ENCODE measurements at places on chromosomes 1 and 21.

GRCh38 chr1:227415115-227415790 lies 97.0 kb upstream of the CDC42BPA start:
- DNase-seq, result no peak

- no peak for DNase-seq
Observed at GRCh38 chr1:109412551-109412950, 13.7 kb downstream of the PSMA5 start.

DNA sequence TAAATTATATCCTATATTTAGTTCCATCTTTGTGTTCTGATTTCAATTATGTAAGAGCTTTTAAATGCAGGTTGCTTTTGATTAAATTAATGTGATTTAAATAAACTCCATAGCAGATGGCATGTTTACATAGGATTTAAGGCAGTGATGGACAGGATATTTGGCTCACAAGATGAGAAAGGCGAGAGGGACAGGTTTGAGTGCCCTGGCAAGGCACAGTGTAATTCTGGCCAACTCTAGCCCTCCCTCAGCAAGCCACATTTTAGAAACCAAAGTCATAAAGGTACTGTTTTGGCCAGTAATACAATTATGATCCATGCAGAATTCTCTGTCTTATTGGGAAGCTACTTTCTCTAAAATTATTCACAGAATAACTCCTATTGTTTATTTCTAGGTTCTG lies 50.6 kb upstream of the C1orf146 start:
- DNase-seq, result no peak

- no peak for DNase-seq
Observed at GRCh38 chr1:28965271-28965870, 51.0 kb downstream of the EPB41 start.

GRCh38 chr1:184272175-184272866 lies 114.5 kb upstream of the C1orf21 start:
- no peak for DNase-seq

DNA sequence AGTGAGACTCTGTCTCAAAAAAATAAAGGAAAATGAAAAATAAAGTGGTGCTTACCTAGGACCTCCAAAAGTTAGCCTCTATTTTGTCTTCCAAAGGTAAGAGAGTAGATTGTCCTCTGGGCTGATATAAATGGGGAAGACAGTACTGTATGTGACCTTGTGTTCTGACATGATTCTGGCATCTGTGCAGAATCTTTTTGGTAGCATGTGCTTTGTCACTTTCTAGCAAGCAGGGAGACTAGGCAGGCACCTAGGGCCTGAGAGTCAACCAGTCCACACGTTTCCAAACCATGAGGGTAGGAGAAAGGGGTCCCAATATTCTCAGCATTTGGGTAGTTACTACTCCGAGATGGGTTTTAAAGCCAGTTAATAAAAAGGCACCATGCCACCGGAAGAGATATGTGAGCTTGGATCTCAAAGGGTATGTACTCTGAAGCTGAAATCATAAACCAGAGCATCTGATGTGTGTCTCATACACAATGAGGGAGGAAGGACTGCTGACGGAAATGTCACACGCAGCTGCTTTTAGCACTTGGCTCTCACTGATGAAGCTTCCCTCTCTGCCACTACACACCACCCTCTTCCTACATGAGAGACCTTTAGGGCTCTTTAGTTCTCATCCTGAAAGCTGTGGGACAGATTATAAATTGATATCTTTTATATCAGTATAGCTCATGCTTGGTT lies 27.0 kb upstream of the SLC16A1 start:
- no peak for DNase-seq

GRCh38 chr1:33348676-33349080 lies 27.8 kb upstream of the A3GALT2 start:
- DNase-seq, result no peak

DNA sequence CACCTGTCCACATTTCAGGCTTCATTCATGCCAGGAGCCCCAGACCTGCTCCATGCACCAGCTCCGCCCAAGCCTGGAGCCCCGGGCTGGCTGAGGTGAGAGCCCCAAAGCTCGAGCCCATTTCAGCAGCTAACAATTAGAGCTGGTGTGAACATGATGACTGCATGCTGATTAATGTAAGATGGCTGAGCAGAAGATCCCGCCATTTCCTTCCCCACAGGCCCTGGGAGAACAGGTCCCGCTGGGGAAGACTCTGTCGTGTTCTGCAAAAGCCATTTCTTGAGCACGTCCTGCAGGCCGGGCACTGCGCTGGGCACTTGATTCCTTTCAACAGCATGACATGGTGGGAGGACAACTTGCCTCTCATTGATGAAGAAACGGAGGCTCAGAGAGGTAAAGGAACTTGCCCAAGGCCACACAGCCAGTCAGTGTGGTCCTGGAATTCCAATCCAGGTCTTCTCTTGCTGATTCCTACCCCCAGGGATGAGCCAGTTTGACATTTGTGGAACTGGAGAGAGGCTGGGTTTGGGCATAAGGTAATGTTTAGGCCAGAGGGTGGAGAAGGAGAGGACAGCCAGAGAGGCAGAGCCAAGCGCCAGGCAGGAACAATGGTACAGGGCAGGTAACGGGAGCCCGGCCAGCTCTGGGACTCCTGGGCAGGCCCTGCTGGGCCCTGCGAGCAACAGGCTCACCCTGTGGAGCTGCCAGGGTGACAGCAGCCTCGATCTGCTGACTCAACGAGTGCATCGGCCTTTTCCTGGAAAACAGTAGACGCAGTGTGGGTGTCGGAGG lies 28.1 kb upstream of the EPHA2 start:
- DNase-seq, result no peak

DNA sequence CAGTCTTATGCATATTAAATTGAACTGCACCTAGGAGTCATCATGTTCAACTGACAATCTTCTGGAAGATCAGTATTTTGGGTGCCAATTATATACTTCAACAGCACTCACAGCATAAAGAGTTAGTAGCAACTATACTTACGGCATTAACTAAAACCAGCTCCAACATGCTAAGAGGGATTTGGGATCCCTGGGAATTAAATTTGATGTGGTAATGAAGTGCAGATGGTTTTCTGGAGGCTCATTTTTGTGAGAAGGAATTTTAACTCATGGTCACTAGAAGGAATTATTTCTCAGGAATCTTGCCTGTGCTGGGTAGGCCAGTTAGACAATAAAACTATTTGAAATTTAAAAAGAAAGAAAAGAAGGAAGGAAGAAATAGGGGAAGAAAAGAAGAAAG lies 18.3 kb downstream of the IFI44 start:
- DNase-seq, result no peak

- DNase-seq, result no peak
Observed at GRCh38 chr1:47647327-47647845, 209.5 kb downstream of the FOXD2 start.

DNA sequence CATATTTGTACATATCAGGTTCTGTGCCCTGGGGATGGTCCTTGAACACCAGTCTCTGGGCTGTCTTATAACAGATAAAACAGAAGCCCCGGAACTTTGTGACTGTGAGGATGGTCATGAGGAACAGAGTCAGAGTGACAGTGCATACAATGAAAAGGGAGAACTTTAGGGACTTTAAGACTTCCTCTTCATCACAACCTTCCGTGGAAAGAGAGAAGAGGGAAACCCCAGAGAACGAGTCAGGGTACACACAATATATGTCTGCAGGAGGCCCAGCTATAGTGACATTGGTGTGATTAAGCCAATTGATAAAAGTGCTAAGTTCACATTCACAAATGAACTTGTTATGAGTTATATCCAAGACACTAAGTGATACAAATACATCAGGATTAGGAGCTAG lies 32.1 kb downstream of the TLR5 start:
- DNase-seq, result no peak

DNA sequence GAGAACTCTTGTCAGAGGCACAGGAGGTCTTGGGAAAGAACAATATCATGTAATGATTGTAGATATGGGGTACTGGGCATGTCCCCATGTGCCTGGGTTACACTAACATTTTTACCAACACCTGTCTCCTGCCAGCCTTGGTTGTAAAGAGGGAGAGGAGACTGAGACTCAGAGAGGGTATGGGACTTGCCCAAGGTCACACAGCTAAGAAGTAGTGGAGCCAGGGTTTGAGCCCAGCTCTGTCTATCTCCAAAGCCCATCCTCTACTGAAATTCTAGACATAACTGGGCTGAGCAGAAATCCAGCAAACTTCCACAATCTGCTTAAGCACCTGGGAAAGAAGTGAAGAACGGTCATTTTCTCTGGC lies 2.6 kb upstream of the THEMIS2 start:
- DNase-seq, result no peak

- DNase-seq, result no peak
Observed at GRCh38 chr21:44886113-44887075, 12.9 kb upstream of the PTTG1IP start.

GRCh38 chr1:201489643-201490261 lies 17.2 kb downstream of the CSRP1 start:
- peak; percentile 65 for DNase-seq

GRCh38 chr1:234724516-234725176 lies 114.7 kb upstream of the IRF2BP2 start:
- DNase-seq, result no peak

- no peak for DNase-seq
Observed at GRCh38 chr1:6416295-6416656, 3.4 kb downstream of the HES2 start.

DNA sequence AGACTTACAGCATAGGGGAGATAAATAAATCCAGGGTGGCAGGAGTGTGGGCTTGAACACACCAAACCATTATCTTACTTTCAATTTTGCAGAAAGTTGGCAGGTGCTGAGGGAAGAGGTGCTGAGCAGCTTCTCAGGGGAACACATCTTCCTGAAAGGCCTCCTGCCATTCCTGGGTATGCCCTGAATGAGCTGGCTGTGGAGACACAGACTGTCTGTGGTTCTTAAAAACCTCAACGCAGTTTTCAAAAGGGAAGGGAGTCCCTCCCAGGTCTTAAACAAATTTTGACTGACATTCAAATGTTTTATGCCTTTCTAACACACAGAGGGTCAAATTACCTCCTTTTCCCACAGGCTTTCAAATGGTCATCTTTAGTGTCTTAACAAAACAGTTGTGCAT lies 166.9 kb downstream of the TNFSF18 start:
- DNase-seq, result no peak

DNA sequence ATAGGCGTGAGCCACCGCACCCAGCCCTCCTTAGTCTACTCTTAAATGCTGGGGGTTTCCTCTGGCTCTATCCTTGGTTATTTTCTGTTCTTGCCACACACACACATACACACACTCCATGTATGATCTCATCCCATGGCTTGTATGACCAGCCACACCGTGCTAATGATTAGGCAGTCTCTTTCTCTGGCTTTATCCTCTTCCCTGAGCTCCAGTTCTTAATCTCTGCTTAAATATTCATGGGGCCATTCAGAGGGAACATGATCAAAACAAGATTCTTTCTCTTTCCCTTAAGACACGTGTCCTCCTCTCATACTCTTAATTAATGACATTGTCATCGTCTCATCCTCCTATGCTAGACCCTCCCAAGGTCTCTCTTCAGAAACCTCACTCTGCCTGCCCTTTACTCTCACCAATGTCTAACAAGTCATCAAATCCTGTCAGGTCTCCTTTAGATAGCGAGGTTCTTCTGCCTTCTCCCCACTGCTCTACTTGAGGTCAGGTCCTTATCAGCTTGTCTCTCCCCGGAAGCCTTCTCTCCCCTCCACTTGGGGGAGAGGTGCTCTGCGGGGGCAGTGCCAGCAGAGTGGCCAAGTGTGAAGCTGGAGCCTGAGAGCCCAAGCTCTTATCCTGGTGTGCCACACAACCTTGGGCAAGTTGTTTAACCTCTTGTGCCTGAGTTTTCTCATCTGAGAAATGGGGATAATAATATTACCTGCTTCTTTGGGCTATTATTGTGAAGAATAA lies 83.0 kb upstream of the GNG12 start:
- no peak for DNase-seq

DNA sequence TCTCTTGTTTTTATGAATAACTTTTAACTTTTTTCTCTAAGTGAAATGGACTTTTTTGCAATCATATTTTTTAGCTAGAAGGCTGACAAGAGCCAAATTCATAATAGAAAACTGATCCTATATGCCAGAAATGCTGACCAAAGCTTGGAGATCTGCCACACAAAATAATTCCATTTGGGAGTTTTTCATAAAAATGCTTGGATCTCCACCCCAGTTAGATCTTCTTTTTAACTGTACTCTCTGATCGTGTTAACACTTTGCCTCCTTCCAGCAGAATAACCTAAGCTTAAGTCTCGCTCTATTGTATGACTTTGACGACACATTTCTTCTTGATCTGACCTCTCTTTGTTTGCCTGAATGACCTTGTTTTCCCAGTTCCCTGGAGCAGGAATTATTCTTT lies 16.8 kb downstream of the FLG2 start:
- DNase-seq, result no peak

Data from HFFc6 (cell line).